Activated T-cell treated with anti-CD3 and anti-CD28 coated beads, Interleukin-2, amount 50 U/mL, for 1 hour (primary cell): ENCODE measurements at places on chromosomes 3 and 15.

GRCh38 chr15:94185547-94186236 is 45.7 kb upstream of the MCTP2 start:
- DNase-seq, result no peak

- no peak for DNase-seq
These were observed 8.3 kb downstream of the SERPINI1 start for GRCh38 chr3:167743799-167744198.

DNA sequence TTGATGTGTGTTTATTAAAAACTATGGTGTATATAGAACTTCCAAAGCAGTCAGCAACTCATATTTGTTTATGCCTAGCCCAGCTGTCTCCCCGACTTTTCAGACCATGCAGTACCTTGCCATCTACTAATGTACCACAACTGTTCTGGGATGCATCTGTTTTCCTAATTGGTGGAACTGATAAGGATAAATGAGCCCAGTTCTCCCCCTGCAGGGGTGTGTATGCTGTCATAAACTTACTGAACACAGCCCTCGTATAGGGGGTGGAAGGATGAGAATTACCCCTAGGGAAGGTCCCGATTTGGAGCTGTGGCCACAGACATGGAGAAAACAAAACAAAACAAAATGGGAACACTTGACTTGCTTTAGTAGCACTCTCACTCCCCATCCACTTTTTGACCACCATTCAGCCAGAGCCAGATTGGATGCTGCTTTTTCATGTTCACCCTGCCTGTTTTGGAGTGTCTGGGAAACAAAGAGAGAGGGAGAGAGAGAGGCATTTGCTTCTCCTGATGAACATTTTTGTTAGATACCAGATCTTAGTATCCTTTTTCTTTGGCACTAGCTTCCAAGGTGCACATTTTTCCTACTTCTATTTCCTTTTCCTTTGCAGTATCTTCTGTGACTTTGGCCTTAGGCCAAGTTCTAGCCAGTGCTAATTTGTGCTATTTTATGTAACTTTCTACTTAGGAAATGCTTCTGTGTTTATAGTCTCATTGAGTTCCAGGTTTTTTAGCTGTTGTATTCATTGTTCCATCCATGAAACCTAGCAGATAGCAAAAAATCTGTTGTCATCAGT is 29.1 kb downstream of the CADM2 start:
- no peak for DNase-seq

GRCh38 chr3:108088146-108088545 is 2.7 kb downstream of the CD47 start:
- no peak for DNase-seq

GRCh38 chr3:128875556-128876120 is 3.8 kb upstream of the ACAD9 start:
- DNase-seq, result peak; percentile 65

DNA sequence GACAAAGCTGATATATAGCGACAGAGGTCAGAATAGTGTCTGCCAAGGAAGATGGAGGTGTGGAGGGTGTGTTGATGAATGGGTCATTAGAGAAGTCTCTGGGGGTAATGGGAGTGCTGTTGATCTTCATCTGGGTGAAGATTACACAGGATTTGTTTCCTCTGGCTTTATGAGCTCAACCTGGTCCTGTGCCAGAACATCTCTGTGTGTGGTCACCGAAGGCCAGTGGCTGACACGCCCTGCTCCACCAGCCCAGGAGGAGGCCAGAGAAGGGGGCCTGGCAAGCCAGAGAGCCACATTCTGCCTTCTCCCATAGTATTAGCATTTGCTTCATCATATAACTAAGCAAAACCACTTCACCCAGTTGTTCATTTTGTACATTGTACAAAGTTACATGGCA is 121.1 kb downstream of the ZNF621 start:
- DNase-seq, result no peak

DNA sequence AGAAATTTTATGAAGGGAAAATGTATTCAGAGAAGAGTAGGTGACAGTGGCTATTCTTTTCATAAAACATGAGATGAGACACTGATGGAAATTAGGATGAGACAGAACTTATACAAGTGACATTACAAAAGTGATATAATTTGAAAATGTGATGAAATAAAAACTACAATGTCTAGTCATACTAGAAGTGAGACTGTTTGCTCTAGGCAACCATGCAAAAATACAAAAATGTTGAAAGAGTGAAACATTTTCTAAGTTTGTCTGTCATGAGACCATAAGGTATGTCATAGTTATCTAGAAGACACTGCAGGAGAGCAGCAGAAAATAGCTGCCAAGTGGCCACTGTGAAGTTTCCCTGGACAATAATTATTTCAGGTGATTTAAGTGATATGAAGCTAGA is 459.5 kb downstream of the DIPK2A start:
- no peak for DNase-seq
